ENCODE measurements at places on chromosomes 13 and 19.

- DNase-seq = no peak
These were observed 73.2 kb upstream of the RFC3 start for GRCh38 chr13:33744589-33745369.

- no peak for DNase-seq
These were observed 269.3 kb downstream of the POU4F1 start for GRCh38 chr13:78334059-78334458.

- DNase-seq = no peak
These were observed 1555.5 kb downstream of the UQCRFS1 start for GRCh38 chr19:27657271-27658051.

GRCh38 chr13:27954406-27954851, 14.7 kb downstream of the CDX2 start:
- DNase-seq = no peak

GRCh38 chr19:31985001-31985605, 360.3 kb upstream of the ZNF507 start:
- no peak for DNase-seq

DNA sequence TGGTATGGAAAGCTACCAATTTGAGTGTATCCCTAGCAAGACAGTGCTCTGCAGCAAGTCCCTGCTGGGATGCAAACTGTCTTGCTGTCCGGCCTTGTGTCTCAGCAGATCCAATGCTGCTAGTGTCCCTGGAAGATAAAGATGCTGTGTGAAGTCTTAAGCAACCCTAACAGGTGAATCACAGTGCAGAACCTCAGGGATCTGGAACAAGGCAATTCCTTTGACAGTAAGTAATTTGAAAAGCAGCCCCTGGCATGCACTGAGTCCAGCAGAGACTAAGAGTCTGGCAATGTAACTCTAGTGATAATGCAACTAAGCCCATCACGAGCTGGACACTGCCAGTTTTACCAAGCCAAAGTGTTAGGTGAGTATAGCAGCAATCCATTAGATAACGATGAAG, 1.7 kb upstream of the UCHL3 start:
- no peak for DNase-seq

DNA sequence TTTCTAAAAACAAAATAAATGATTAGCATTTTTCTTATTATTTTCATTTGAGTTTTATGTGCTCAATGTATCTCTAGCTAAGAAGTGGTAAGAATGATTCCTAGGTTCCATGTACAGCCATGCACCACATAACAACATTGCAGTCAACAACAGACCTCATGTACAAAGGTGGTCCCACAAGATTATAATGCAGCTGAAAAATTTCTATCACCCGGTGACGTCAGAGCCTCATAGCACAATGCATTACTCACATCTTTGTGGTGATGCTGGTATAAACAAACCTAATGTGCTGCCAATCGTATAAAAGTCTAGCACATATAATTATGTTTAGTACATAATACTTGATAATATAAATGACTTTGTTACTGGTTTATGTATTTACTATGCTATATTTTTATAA, 120.5 kb downstream of the SLC7A1 start:
- DNase-seq = no peak

DNA sequence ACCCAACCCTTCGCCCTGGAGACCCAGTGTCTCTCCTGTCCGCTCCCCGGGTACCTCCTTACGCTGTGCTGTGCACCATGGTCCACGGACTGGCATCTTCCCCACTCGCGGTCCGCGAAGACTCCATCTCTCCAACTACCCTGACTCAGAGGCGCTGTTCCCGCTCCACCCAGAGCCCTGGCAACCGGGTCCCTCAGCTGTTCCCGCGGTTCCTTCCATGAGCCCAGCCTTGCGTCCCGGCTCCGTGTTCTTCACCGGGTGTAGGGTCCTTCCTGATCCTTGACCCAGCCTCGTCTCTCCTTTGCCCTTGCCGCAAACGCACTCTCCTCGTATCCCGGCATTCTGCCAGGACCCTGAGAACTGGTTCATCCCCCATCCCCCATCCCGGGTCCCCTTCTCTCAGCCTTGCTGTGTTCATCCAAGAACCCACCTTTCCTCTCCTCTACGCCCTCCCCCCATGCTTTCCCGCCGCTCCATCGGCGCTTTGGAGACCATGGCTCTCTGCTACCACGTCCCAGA, 664 bp downstream of the ICAM5 start:
- DNase-seq = no peak

GRCh38 chr19:13330285-13330684, 176.0 kb downstream of the CACNA1A start:
- no peak for DNase-seq

DNA sequence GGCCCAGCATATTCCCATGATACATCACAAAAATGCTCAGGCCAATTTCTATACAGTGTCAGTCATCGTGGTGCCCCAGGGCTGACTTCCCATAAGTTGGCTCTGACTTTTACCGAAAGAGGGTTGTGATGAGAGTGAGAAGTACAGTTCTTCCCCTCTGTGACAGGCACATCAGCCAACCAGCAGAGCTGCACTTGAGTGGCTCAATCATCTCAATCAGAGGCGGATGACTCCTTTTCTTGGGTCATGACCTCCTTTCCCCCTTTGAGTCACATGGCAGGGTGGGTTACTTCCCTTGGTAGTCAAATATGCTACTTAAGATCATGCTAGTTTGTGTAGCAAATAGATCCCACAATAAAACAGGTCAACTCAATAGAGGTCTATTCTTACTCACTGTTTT, 6.9 kb upstream of the AMER2 start:
- no peak for DNase-seq

GRCh38 chr13:60396783-60397703, at the start of gene TDRD3:
Gene TDRD3 (plus strand): TSS chr13:60397220. CDS start chr13:60397365, 145 bp downstream.
- peak; percentile 50 for DNase-seq

DNA sequence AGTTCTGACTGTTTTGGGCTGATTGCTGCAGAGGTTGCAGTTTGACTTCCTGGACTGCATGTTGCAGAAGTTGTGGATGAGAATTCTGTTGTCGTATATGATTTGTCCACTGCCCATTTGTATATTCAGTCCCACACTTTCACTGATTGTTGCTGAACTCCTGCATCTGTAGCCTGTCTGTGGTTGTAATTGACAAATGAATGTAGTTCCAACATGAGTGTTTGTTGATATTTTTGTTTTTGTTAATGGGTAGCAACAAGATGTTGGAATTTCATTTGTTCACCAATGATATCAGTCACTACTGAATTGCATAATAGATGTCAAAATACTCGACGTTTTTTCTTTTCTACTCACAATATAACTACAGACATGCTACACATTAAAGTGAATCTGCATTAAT, 533.9 kb downstream of the DCT start:
- no peak for DNase-seq

DNA sequence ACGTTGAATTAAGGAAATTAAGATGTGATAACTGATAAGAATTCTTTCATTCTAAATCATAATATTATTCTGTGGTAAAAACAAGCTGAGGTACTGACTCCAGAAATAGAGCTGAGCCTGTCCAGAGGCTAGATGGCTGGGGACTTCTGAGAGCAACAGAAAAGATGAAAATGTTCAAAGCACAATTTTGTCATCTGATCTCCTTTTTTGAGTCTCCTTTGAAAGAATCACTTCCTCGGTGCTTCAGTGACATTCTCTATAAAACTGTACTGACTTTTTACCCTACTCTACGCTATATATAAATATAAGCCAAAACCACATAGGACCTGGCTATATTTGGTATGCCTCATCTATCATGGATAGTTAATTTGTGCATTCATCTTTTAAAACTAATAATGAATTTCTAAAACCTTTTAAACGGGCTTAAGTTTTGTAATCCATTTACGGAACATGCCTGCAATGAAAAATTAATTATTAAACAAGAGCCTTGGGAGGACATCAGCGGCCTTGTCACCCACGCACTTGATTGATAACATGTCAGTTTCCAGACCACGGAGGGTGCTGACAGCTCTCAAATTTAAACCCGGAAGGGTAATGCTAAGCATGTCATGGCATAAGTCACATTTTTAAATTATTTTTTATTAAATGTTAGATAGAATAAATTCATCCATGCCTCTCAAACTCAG, 235.5 kb downstream of the PCDH9 start:
- DNase-seq = no peak

DNA sequence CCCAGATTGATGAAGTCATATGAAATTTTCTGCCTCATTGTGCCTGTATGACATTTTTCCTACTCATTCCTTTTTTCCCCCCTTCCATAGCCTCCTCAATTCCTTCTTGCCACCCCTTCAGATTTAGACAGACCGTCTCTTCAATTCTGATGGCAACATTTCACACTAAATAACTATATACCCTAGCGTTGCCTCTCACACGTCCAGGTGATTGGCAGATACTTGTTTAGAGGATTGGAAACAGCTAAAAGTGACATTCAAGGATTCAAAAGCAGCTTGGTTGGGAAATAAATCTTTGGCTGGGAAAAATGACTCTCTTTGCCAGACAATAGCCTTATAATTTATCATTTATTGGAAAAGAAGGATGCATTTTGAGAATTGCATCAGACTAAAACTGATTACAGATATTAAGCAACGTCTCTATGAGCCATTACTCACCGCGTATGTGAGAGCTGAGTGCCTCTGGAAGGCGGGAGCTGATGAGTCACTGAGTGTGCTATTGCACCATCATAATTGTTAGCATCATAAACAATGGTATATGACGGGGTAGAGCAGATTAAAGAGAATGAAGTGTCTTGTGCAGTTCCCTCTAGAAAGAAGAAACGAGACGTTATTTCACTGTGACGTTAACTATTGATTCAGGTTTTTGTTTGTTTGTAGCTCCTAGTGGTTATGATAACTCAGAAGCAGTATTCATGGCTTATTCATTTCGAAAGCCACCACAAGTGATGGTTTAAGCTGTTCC, 61.1 kb upstream of the FAM216B start:
- no peak for DNase-seq

DNA sequence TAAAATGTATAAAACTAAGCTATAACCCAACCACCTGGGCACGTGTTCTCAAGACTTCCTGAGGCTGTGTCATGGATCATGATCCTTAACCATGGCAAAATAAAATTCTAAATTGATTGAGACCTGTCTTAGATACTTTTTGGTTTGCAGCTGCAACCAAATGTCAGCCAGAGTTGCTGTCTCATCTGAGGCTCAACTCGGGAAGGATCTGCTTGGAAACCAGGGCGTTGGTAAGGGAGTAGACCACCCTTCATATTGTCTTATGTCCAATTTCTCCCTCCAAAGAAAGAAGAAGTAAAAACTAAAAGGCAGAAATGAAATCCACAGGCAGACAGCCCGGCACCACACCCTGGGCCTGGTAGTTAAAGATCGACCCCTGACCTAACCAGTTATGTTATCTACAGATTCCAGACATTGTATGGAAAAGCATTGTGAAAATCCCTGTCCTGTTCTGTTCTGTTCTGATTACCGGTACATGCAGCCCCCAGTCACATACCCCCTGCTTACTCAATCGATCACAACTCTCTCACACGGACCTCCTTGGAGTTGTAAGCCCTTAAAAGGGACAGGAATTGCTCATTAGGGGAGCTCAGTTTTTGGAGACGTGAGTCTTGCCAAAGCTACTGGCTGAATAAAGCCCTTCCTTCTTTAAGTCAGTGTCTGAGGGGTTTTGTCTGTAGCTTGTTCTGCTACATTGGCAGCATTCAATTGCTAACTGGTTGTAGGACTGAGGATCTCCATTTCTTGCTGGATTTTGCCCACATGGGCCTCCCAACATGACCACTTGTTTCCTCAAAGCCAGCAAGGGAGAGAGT, 22.9 kb upstream of the IGSF23 start:
- DNase-seq = no peak

- DNase-seq = no peak
These were observed 40.6 kb downstream of the COL4A2 start for GRCh38 chr13:110347535-110348308.

GRCh38 chr19:35587321-35587720, 1.3 kb downstream of the PMIS2 start:
- DNase-seq = no peak

- no peak for DNase-seq
These were observed 18.5 kb upstream of the FAM216B start for GRCh38 chr13:42762917-42763316.

- DNase-seq = no peak
These were observed 9.9 kb downstream of the RFX2 start for GRCh38 chr19:6100284-6100915.

DNA sequence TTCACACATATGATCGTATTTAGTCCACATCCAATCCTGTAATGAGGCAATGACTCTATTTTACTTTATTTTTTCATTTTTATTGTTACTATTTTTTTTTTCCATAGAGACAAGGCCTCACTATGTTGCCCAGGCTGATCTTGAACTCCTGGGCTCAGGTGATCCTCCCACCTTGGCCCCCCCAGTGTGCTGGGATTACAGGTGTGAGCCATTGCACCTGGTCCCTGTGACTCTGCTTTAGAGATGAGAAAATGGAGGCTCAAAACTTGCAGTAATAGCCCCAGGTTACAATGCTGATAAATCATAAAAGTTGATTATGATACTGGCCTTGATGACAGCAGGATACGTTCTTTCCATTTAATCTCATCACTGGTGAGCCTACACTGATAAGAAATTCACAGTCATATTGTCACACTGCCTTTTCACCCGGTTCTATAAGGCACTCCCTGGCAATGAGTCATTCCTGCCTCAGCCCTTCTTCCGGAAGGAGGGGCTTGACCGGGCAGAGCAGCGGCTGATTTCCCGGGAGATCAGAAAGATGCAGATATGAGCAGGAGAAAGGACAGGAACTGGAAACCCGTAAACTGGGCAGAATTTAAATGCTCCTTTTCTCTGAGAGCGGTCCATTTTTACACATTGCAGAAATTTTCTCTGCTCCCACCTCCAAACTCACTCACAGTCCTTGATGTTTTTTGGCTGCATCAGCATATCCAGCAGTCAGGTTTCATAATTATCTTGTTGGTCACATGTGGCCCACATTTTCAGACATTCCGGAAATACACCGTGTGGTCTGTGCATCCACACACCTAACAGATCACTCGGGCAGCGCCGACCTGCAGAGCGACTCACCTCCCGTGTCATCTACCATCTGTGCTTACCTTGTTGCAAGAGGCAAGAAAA, 616.4 kb downstream of the EFNB2 start:
- no peak for DNase-seq

GRCh38 chr19:32172566-32173160, 172.7 kb upstream of the ZNF507 start:
- DNase-seq = no peak

DNA sequence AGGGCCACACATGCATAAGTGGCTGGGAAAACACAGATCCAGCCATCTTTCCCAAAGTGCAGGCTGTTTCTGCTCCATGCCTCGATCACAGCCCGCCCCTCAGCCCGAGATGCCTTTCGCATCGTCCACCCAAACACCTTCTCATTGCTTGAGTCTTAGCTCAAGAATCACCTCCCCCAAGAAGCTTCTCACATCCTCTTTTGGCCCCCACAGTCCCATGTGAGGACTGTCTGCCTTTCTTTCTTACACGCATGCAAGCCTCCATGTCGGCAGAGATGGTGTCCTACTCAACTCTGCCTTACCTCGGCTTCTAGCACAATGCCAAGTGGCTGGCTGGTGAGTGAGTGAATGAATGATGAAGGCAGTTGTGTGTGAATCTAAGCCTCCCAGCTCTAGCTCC, 18.1 kb upstream of the GSX1 start:
- no peak for DNase-seq

- DNase-seq = no peak
These were observed 10.8 kb downstream of the NDFIP2 start for GRCh38 chr13:79491715-79492114.

GRCh38 chr13:78129359-78129758, 210.7 kb upstream of the EDNRB start:
- no peak for DNase-seq

All from GM12892 (cell line).